WERI-Rb-1 (cell line): ENCODE measurements at places on chromosomes 7 and 10.

DNA sequence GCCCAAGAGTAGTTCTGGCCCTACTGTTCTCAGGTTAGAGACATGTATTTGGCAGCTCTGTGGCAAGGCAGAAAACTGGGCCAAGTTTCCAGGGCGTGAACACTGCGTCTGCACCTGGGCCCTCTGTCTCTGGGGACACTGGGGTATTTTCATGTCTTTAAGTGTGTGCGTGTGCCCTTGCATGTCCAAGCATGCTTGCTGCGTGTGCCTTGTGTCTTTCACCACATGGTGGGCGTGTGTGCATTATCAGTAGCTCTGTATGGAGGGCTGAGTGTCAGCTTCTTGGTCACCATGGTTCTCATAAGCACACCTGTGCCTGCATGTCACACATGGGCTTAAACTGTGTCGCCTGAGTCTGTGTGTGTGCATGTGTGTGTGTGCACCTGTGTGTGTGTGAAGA, 69.3 kb downstream of the HIPK2 start:
- no peak for DNase-seq

GRCh38 chr10:23432166-23432565, 6.7 kb upstream of the OTUD1 start:
- no peak for DNase-seq

GRCh38 chr10:71546220-71546619, 149.5 kb downstream of the CDH23 start:
- DNase-seq, result no peak

DNA sequence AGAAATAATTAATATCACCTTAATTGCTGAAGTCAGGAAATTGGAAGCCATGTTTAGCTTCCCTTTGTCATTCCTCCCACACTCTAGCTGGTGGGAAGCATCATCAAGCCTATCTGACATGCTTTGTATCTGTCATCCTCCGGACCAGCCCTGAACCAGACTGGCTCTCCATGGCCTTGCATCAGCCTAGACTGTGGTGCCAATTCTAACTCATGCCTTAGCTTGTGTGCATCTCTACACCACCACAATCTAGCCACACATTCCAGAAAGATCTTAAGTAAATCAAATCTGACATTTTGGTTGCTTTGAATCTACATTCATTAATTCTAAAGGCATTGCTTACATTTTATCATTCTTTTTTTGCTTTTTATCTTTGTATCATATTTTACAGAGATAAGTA, 196.4 kb upstream of the VSTM2A start:
- no peak for DNase-seq

GRCh38 chr7:37899712-37900247, 16.8 kb downstream of the SFRP4 start:
- no peak for DNase-seq

DNA sequence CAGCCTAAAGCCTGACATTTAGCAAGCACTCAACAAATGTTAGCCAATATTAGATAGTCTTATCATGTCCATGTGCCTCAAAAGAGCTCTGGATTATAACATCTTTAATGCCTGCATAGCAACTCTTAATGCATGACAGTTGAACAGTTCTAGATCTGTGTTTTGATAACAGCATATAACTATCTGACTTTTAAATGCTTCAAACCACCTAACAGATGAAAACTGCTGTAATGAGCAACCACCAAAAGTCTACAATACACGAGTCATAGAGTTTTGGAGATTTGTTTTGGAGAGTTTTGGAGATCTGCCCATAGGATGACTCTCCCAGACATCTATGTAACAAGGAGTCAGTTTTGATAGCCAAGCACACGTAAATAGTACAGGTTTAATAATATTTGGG, 227.3 kb downstream of the TWIST1 start:
- DNase-seq, result no peak

- DNase-seq, result no peak
Observed at GRCh38 chr7:30668102-30668501, 14.2 kb downstream of the CRHR2 start.

DNA sequence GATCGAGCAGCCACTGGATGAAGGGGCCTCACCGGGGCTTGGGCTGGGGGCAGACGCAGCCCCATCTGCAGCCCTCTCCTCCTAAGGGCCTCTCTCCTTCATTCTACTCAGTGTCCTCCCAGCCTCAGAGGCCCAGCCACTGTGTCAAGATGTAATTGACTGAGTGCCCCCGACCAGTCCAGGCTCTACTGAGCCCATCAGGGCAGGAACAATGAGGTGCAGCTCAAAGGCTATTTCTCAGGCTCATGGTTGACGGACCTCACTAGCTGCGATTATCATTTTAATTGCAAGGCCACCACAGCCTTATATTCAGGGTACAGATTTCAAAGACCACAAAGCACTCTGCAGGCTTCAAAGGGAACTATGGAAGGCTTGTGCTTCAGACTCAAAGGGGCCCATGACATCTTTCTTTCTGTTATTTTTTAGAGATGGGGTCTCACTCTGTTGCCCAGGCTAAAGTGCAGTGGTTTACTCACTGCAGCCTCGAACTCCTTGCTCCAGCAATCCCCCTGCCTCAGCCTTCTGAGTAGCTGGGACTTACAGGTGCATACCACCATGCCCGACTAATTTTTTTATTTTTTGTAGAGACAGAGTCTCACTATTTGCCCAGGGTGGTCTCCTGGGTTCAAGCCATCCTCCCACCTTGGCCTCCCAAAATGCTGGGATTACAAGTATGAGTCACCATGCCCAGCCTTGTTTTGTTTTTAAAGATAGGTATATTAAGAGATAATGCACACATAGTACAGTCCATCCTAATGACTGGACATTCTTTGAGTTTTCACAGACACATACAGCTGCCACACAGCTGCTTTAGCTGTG, 23.7 kb downstream of the SLC29A3 start:
- no peak for DNase-seq

DNA sequence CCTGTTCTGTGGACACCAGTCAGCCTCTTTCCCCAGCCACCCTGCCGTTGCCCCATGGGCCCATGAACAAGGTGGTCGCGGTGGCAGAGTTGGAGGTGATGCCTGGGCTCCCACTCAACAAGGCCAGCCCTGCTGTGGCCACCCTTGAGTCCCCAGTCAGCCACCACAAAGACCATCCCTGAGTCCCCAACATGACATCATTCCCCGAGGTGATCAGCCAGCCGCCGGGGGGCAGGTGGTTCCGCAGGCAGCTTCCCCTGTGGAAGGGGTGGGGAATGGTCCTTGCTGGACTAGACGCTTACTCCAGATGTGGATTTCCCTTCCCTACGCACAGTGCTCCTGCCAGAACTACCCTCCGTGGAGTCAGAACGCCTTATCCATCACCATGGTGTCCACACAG, 271.7 kb downstream of the PTPRN2 start:
- no peak for DNase-seq
